ENCODE measurements at places on chromosomes 3 and 15.

DNA sequence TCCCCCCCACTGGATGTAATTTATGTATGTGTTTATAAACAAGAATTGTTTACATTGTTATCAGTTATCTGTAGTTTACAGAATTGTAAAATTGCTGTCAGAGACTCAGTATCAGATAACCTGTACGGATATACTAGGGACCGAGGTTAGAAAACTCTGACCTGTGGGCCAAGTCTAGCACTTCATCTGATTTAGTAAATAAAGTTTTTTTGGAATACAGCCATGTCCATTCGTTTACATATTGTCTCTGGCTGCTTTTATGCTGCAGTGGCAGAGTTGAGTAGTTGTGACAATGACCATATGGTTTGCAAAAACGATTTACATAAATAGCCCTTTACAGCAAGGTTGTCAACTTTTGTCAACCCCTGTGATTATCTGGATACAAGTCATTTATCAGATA lies 52.6 kb downstream of the LRRC28 start:
- no peak for DNase-seq

- DNase-seq: no peak
These were observed 4.5 kb downstream of the THBS1 start for GRCh38 chr15:39585389-39585841.

DNA sequence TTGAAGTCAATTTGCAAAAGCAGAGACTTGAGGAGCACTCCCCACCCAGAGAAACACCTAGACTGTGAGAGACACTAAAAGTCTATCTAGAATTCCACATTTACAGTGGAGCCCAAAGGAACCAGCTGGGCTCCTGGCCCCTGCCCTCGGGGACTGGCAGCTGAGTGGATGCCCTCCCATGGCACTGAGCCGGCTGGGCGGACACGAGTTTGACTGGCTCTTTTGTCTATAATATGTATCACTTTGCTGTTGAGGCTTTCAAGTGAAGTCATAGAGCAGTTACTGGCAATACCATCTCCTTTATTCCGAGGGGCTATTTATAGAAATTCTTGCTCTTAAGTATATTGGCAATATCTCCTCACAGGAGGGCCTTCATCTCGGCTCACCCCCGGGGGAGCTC lies 65.8 kb upstream of the TNFAIP8L3 start:
- no peak for DNase-seq

DNA sequence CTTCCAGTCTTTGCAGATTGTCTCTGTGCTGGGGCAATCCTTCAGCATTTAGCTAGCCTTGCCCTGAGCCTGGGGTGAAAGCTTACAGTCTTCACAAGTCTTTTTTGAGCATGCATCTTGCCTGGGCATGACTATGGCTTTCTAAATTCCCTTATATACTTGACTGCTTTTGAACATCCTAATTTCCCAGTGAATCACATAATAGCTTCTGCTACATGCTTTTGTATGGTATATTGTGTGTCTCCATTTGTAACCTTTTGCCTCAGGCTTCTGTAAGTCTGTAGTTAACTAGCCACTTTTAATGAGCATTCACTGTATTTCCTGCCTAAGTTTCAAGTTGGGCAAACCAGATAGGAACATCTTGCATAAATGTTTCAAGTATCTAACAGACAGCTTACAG lies 76.8 kb downstream of the CHCHD4 start:
- DNase-seq: no peak

- no peak for DNase-seq
These were observed 71.2 kb downstream of the RSRC1 start for GRCh38 chr3:158181096-158181495.

DNA sequence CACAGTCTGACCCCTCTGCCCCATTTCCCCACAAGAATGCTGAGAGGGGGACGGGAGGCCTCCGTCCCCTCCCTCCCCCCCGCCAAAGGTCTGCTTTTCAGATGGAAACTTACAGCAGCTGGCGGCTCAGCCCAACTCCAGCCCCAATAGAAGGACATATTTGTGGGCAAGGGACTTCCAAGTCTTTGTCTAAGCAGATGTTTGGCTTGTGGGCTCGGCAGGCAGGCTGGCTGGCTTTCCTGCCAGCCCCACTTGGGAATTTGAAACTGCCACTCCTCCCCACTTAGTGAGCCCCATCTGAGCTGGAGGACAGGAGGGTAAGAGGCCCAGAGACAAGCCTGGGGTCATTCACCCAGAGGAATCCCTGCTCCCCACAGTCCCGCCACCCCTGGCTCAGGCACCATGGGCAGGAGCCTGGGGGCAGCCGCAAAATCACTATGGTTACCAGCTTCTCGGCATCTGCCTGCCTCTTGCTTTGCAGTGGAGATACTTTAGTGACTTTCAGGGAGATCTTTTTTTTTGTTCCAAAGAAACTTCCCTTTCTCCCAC lies 53.6 kb downstream of the LMCD1 start:
- DNase-seq: no peak

GRCh38 chr15:27734785-27735495 lies 364.2 kb downstream of the OCA2 start:
- DNase-seq: no peak

- no peak for DNase-seq
These were observed 3.5 kb upstream of the MTFMT start for GRCh38 chr15:65032801-65033537.

- DNase-seq: no peak
These were observed 932 bp upstream of the VPS8 start for GRCh38 chr3:184811034-184811433.
